ENCODE measurements at places on chromosomes 12 and 14.

GRCh38 chr12:27924350-27925135, 48.0 kb downstream of the PTHLH start:
- DNase-seq, result no peak

- DNase-seq, result no peak
Observed at GRCh38 chr12:112801055-112801454, 9.5 kb downstream of the RPH3A start.

GRCh38 chr12:102326982-102327381, 129.3 kb upstream of the PMCH start:
- no peak for DNase-seq

DNA sequence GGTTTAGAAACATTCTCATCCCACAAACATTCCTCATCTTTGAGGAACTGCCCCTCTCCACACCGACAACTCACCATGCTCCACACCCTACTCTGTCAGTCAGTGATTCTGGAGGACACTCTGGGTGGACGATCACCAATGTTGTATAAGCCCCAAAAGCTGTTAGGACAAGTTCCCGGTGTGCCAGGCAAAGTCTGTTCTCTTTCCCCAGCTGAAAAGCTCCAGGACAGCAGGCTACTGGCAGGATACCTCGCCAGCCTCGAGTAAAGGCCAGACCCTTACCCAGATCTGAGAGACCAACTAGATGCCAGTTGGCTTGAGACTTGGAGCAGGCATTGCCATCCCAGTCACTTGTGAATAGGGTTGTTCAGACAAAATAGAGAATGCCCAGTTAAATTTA, 12.0 kb downstream of the KRT5 start:
- no peak for DNase-seq

DNA sequence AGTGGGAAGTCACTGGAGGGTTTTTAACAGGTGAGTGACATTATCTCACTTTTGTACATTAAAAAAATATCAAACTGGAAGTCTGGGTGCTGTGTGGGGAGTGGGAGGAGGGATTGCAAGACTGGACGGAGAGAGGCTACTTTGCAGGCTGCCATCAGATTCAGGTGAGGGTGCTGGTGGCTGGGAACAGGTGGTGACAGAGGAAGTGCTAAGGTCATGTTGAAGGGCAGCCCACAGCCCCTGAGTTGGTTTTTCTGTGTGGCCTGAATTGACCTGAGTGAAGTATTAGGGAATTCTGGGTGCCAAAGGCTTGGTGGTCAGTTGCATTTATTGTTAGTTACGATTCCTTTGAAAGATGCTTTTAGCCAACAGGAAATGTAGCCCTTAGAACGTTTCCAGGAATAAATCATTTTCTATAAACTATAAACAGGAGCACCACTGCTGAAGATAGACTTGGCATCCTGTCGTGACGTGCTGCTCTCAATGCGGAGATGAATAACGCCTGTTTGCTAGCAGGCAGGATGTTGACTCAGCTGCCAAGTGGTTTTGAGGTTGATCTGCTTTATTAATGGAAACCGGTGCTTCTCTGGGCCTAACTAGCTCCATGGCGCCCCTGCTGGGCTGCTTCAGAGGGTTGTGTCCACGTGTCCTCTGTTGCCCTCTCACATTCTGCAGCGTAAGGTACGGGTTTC, 707.5 kb upstream of the TMEM132C start:
- DNase-seq, result peak; percentile 63

GRCh38 chr12:1853716-1854115, 33.4 kb downstream of the LRTM2 start:
- DNase-seq, result no peak

DNA sequence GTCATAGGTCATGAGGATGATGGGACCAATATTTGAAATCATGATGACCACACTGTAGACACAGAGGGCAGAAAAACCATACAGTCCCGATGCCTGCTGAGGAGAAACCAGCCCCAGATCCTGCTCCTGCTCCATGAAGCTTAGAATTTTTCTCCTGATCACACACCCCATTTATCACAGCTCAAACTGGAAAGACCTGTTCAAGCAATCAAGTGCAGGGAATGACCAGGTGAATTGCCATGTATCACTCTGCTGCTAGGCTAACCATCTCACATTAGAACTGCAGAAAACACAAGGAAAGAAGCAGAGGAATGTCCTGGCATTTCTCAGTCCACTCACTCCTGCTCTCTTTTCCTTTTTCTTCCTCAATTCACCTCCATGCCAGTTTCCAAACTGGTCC, 18.1 kb downstream of the MANSC1 start:
- no peak for DNase-seq

DNA sequence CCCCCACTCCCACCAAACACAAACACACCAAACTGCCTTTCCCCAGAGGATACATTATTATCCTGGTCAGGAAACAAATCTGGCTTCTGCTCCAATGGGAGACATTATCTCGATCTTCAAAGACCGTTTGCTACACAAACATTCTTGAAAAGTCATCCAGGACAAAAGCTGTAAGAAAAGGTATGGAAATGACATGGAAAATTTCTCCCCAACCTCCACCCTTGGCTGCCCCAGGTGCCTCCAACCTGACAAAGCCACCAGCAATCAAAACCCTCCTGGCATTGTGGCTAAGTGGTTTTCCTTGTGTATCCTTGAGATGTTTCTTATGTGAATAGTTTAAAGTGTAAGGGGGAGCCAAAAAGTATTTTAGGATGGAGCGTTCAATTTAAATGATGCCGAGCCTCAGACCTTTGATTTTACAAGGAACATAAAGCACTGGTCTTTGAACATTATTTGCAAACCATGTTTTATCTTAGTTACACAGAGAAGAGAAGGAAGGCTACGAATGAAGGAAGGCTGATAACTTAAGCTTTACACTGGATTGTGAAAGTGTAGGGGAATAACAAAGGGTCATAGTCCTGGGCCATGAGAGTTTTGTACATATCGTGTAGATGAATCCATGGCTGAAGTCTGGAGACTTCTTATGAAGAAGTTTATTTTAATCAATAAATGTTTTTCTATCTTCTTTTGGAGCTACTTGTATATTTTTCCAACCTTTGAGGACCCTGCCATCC, 418.9 kb upstream of the TMTC1 start:
- no peak for DNase-seq

GRCh38 chr12:11922361-11922760, 148.4 kb upstream of the BCL2L14 start:
- DNase-seq, result no peak

DNA sequence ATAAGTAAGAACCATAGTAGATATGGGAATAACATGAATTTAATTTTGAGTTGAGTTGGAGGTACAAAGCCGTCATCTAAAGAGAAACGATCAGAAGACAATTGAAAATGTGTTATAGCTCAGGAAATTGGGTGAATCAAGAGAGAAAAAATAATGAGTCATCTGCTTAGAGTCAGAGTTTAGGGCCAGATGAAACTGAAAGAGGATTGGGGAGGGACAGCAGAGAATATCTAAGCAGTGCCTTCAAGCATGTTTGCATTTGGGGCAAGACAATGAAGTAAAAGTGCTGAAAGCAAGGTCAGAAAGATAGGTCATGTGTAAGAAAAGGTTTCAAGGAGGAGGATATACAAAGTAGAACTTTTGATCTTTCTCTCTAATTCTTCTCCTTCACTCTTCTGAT, 49.4 kb downstream of the SLC15A5 start:
- DNase-seq, result no peak

- no peak for DNase-seq
Observed at GRCh38 chr12:90729736-90730135, 225.2 kb downstream of the CCER1 start.

GRCh38 chr14:43669355-43669754, 837.7 kb downstream of the FSCB start:
- no peak for DNase-seq

DNA sequence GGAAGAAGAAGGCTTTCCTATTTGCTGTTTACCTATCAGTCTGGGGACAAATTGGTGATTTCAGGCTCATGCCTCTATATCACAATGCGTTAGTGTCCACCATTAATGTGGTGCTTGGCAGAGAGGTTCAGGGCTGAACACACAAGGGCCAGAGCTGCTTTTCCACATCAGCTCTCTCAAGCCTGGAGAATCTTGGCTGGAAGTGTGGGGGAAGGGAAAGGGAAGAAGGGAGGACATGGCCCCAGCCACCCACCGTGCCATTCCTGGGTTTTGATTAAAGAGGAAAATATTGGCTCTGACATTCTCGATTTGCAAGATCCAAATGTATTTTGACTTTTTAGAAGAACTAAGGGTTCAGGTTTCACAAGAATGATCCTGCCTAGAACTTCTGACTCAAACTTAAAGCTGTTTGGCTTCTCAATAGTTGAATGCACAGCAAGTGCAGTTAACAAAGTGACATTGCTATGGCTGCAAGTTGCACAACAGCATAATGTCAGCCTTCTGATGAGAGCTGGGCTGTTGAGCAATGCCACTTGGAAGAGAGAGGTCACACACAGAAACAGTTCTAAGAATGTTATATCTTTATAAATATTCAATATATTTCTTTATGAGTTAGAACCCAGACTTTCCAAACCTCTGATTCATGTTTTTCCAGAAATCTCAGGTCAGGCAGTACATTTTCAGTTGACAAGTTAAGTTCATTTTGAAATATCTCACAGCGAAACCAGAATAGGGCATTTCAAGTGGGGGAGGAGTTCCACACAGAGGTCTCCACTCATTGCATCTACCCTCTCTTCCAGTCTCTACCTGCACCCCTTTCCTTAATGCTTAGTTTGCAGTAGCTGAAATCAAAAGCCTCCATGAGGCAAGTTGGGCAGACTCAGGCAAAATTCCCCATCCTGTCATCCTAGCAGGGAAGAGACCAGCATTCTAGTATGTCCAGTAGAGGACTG, 25.3 kb downstream of the IGF1 start:
- DNase-seq, result no peak

- DNase-seq, result no peak
Observed at GRCh38 chr14:75222208-75222701, 45.8 kb upstream of the TMED10 start.

GRCh38 chr14:66072190-66073084, 413.7 kb upstream of the CCDC196 start:
- DNase-seq, result no peak

- DNase-seq, result no peak
Observed at GRCh38 chr12:87467936-87468335, 561.3 kb downstream of the C12orf50 start.

- no peak for DNase-seq
Observed at GRCh38 chr12:51960488-51960887, 9.0 kb downstream of the ACVR1B start.

DNA sequence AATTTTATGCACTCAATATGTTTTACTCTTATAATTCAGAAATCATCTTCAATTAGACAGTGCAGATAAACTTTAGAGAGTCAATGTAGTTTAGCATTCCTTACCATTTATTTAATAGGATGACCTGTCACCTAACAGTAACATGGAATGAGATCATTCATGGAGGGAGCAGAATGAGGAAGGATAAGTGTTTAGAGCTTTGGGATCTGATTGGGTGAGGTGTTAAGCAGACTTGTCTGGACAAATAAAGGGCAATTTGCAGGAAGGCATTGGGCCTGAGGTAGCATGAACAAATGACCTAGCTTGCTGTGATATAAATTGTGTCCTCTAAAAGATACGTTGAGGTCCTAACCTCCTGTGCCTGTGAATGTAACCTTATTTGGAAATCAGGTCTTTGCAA, 187.4 kb downstream of the C12orf42 start:
- no peak for DNase-seq

GRCh38 chr14:67464377-67464776, 24.1 kb downstream of the TMEM229B start:
- no peak for DNase-seq

DNA sequence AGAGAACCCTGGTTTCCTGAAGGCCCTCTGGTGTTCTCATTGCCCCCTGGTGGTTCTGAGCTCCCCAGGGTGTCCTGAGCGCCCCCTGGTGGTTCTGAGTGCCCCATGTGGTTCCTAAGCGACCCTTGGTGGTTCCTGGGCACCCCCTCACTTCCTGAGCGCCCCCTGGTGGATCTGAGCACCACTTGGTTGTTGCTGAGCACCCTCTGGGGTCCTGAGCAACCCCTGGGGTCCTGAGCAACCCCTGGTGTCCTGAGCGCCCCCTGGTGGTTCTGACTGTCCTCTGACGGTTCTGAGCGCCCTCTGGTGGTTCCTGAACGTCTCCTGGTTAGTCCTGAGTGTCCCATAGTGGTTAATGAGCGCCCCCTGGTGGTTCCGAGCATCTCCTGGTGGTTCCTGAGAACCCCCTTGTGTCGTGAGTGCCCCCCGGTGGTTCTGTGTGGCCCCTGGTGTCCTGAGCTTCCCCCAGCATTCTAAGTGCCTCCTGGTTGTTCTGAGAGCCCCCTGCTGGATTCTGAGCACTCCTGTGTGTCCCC, 568.3 kb downstream of the TMEM121 start:
- DNase-seq, result peak; percentile 96

DNA sequence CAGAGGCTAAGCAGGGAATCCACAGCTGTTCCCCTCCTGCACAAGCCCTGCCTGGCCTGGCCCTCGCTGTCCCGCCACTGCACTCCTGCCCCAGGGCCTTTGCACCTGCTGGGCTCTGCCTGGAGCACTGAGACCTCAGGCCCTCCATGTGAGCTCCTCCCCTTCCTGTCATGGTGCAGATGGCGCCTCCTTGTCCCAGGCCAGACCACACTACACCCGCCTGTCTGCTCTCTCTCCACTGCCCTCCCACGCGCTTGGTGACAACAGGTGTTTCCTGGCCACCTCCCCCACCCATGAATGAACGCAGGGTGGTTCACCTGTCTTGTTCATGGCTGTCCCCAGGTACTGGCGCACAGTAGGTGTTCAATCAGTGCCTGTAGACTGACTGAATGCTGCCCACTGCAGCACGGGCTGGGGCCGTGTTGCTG, 82.9 kb downstream of the NCOR2 start:
- no peak for DNase-seq

DNA sequence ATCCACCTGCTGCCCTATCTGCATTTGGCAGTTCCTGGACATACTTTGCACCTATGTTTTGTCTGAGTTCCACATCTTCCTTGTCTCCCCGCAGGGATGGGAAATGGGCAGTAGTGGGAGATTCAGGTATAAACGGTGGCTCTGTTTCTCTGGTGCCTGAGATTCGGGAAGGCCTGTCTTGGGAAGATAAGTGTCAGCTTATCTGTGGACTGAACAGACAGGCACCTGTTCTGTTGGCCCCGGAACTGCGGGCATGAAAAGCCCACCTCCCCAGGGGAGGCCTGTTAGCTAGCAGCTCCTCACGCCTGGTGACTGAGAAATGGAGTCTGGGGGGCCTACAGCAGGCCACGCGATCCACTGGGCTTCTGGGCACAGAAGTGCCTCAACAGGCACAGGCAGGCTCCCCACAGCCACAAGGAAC, 5.8 kb downstream of the PHB2 start:
- DNase-seq, result no peak

GRCh38 chr12:68375756-68376695, 43.9 kb upstream of the MDM1 start:
- DNase-seq, result no peak

GRCh38 chr12:27906127-27906500, 66.4 kb downstream of the PTHLH start:
- no peak for DNase-seq

DNA sequence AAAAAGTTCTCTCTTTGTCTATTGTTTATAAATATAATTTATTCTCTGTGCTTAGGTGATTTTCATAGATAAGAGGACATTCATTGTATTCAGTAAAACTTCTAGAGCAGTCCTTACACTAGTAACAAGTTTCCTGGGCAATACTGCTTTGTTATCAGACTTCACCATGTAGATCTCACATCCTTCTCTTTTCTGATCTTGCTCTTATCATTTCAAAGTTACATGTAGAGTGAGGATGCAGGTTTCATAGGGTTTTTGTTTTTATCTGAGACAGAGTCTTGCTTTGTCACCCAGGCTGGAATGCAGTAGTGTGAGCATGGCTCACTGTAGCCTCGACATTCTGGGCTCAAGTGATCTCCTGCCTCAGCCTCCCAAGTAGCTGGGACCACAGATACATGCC, 789.5 kb downstream of the DIO2 start:
- DNase-seq, result no peak

GRCh38 chr12:72072592-72073212, 134.1 kb downstream of the TPH2 start:
- DNase-seq, result no peak

Measured in stimulated activated CD4-positive, alpha-beta T cell treated with anti-CD3 and anti-CD28 coated beads, Interleukin-2, amount 100 ng/mL, for 48 hours (primary cell).